WTC11 (cell line): ENCODE measurements at places on chromosomes 2 and 18.
A peak's percentile ranks its signal among the peaks of the same experiment; 100 is the strongest.

- no peak overlapping the region for H3K4me3 ChIP-seq
- H3K27ac ChIP-seq: no peak overlapping the region
- H3K4me1 ChIP-seq: peaks cover 5% of the 10 kb centered on the region; the same call in 1 of the 2 replicates
- no peaks in the 10 kb centered on the region for H3K36me3 ChIP-seq
- no peaks in the 10 kb centered on the region for H3K27me3 ChIP-seq
Observed at GRCh38 chr18:22868831-22869230, 64.3 kb upstream of the RBBP8 start.

DNA sequence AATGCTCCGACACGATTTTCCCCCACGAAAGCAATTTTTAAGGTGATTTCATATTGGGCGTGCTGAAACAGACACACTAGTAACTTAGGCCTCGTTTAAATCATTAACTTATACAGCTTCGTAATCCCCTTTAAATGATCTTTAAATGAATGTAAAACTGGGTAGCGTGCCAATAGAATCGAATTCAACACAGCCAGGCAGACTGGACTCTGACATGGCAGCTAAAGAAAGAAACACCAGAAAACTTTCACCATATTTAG is 2.4 kb upstream of the ID2 start:
- H3K27me3 ChIP-seq: peaks cover 64% of the 10 kb centered on the region
- H3K27ac ChIP-seq: peak overlapping the region; percentile 99
- H3K4me1 ChIP-seq: peaks cover 49% of the 10 kb centered on the region
- H3K36me3 ChIP-seq: peaks cover 21% of the 10 kb centered on the region
- DNase-seq: no peak

DNA sequence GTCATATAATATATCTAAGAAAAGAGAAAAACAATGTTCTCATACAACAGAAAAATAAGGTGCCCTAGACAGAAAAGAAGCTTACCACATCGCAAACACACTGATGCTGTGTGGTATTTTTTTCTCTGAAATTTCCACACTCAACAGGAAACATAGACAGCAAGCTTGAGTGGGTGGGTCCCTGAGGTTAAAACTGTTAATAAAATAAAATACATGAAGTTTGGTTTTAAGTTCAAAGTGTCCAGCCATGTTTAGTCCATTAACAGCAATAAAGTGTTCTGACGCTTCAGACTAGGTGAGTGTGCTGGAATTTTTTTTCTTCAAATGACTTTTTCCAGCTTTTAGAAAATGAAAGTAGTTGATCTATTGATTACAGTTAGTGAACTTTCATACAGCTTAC is 83.3 kb upstream of the EPB41L5 start:
- H3K27ac ChIP-seq: no peak overlapping the region
- no peaks in the 10 kb centered on the region for H3K27me3 ChIP-seq
- H3K4me1 ChIP-seq: no peaks in the 10 kb centered on the region
- H3K36me3 ChIP-seq: peaks cover 7% of the 10 kb centered on the region

DNA sequence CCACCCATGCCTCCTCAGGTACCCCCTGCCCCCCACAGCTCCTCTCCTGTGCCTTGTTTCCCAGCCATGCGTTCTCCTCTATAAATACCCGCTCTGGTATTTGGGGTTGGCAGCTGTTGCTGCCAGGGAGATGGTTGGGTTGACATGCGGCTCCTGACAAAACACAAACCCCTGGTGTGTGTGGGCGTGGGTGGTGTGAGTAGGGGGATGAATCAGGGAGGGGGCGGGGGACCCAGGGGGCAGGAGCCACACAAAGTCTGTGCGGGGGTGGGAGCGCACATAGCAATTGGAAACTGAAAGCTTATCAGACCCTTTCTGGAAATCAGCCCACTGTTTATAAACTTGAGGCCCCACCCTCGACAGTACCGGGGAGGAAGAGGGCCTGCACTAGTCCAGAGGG is 803 bp upstream of the DES start:
- peaks cover 28% of the 10 kb centered on the region for H3K4me1 ChIP-seq
- H3K4me3 ChIP-seq: no peak overlapping the region
- peaks cover 39% of the 10 kb centered on the region for H3K27me3 ChIP-seq
- H3K36me3 ChIP-seq: 0 out of 2 replicates have a peak, but pooled peaks cover 2% of the 10 kb centered on the region
- no peak overlapping the region for H3K27ac ChIP-seq

DNA sequence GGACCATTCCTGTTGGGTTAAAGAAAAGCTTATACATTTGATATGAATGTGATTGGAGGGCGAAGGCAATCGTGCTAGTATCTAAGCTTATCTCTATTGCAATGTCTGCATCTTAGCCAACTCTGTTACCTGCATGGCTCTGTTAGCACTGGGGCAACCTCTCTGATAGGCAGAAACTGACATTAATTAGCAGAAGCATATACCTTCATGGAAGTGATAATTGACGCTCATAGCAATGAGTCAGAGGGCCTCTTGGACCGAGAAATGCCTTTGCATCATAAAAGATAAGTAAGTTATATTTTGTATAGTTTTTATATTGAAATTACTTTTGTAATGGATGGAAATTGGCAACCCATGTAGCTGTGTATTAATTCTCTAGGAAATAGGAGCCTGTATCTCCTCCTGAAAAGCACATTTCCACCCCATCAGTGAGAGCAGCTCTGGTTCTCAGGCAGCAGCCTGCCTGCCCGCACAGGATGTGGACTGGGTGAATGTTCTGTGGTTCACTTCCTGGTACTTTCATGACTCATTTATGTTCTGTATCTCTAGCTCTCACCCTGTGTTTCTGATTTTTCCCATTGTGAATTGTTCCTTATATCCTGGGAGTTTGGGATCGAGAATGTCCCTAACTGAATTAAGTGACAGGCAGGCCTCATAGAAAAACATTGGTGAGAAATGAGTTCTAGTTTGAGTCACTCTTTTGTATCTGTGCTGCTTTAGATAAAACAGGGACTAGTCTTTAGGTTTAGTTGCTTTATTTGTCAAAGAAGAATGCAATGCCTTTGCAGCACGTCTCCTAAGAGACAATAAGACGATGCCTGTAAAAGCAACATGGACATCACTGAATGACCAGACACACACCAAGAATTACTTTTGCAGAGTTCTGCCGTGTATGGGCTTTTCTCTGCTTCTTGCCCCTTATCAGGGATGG is 344.9 kb downstream of the DCDC2C start:
- peaks cover 86% of the 10 kb centered on the region for H3K36me3 ChIP-seq
- H3K4me1 ChIP-seq: no peaks in the 10 kb centered on the region
- H3K4me3 ChIP-seq: no peak overlapping the region
- DNase-seq: no peak
- H3K27me3 ChIP-seq: peaks cover 9% of the 10 kb centered on the region

- peaks cover 8% of the 10 kb centered on the region; the same call in 1 of the 2 replicates for H3K27me3 ChIP-seq
- no peak overlapping the region for H3K4me3 ChIP-seq
- peaks cover 30% of the 10 kb centered on the region for H3K4me1 ChIP-seq
- no peak for DNase-seq
- peaks cover 20% of the 10 kb centered on the region for H3K36me3 ChIP-seq
Observed at GRCh38 chr18:9869715-9870430, 15.9 kb upstream of the TXNDC2 start.

DNA sequence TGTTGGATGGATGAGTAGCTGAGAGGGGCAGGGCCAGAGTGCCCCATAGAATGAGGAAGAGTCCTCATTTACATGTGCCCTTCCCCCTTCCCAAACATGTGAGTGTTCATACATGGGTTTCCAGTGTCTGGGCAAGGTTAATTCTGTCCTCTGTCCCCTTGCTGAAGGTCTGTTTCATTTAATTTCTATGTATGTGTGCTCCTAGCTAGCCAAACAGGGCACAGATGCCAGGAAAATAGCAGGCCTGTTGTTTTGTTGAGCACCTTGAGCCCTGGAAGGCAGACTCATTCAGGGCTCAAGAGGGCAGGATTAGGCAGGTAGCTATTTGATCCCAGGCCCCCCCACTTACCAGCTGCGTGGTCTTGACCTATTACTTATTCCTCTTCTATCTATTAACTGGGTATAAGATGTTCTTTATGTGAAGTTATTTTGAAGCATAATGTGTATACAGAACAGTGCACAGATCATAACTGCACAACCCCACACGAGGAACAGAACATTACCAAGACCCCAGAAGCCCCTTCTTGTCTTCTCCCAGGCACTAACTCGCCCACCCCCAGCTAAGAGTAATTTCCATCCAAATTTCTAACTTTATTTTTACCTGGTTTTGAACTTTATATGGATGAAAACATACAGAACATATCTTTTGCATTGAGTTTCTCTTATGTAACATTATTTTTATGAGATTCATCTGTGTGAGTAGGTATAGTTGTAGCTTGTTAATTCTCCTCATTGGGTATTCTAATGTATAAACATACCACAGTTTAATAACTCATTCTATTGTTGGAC is 164.3 kb downstream of the RPIA start:
- H3K4me1 ChIP-seq: peaks cover 35% of the 10 kb centered on the region
- H3K36me3 ChIP-seq: no peaks in the 10 kb centered on the region
- no peak overlapping the region for H3K27ac ChIP-seq
- no peaks in the 10 kb centered on the region; the same call in 1 of the 2 replicates for H3K27me3 ChIP-seq
- DNase-seq: no peak

DNA sequence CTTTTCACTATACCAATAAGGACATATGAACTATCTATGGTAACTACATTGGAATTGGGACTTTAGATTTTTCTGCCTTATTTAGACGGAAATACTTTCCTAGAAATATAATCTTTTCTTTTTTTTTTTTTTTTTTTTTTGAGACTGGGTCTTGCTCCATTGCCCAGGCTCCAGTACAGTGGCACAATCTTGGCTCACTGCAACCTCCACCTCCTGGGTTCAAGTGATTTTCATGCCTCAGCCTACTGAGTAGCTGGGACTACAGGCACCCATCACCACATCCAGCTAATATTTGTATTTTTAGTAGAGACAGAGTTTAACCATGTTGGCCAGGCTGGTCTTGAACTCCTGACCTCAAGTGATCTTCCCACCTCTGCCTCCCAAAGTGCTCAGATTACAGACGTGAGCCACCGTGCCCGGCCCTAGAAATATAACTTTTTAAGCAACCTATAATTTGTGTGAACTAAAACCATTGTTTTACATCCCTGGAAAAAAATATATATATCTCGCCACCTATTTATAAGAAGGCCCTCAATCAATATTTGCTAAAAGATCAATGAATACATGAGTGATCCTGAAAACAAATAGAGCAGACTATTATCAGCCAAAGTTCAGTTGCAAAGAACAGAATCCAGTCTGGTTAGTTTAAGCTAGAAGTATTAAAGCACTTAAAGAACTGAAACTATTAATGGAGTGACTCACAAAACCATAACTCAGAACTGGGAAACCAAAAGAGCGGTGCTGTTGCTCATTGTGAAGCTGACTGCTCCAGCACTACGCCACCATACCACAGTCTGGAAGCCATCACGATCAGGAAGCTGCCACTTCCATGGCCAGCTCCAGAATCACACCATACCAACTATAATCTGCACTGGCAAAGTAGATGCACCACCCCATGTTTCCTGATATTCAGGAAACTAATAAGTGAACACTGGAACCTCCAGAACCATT is 8.4 kb upstream of the HNRNPLL start:
- no peaks in the 10 kb centered on the region for H3K36me3 ChIP-seq
- H3K4me1 ChIP-seq: peaks cover 18% of the 10 kb centered on the region
- no peak overlapping the region for H3K4me3 ChIP-seq
- no peaks in the 10 kb centered on the region for H3K27me3 ChIP-seq
- DNase-seq: no peak

DNA sequence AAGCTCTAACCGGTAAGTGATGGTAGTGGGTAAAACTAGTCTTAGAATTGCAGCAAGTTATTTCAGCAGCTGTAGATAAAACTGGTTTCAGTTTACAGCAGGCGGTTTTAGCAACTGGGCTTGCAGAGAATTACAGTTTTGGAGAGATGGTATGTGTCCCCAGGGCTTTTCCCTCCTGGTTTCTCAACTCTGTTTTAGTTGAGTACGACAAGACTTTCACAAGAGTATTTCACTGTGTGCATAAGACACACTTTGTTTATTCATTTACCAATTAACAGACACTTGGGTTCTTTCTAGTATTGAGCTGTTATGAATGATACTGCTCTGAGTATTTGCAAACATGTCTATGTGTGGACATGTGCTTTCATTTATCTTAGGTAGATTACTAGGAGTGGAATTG is 65.6 kb upstream of the RFX8 start:
- no peaks in the 10 kb centered on the region for H3K27me3 ChIP-seq
- H3K4me1 ChIP-seq: peaks cover 4% of the 10 kb centered on the region; the same call in 1 of the 2 replicates
- no peaks in the 10 kb centered on the region for H3K36me3 ChIP-seq
- DNase-seq: no peak
- H3K4me3 ChIP-seq: no peak overlapping the region

DNA sequence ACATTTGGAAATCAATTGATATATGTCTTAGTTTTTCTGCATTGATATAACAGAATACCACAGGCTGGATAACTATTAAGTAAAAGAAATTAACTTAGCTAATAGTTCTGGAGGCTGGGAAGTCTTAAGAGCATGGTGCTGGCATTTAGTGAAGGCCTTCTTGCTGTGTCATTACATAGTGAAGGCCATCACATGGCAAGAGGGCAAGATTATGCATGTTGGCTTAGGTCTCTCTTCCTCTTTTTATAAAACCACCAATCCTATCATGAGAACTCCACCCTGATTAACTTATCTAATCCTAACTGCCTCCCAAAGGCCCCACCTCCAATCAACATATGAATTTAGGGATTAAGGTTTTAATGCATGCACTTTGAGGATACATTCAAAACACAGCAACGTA is 225.5 kb upstream of the VRK2 start:
- H3K4me3 ChIP-seq: no peak overlapping the region
- no peaks in the 10 kb centered on the region for H3K36me3 ChIP-seq
- H3K27me3 ChIP-seq: no peaks in the 10 kb centered on the region
- no peak for DNase-seq
- 0 out of 2 replicates have a peak, but pooled peaks cover 6% of the 10 kb centered on the region for H3K4me1 ChIP-seq

- H3K36me3 ChIP-seq: peaks cover 3% of the 10 kb centered on the region; the same call in 1 of the 2 replicates
- H3K27me3 ChIP-seq: no peaks in the 10 kb centered on the region
- DNase-seq: no peak
- no peak overlapping the region for H3K4me3 ChIP-seq
- no peaks in the 10 kb centered on the region for H3K4me1 ChIP-seq
- no peak overlapping the region for H3K27ac ChIP-seq
Observed at GRCh38 chr18:22503803-22504202, 86.1 kb upstream of the CTAGE1 start.

DNA sequence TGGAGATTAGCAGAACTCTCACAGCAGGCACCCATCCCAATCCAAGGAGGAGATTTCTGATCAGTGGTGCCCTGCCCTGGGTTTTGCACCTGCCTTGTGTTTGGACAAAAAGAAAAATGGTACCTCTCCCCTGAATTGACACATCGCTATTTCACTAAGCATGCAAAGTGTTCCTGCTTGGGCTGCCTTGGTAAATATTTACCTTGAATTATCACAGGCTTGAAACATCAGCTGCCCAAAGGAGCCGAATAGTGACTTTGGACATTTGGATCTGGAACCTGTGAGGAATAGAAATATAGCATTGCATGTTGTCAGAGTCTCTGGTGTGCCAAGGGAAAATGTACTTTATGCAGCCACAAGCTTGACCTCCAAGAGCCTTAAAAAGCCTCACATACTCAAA is 926.4 kb upstream of the FANCL start:
- no peak for DNase-seq
- no peak overlapping the region for H3K27ac ChIP-seq
- no peak overlapping the region for H3K4me3 ChIP-seq
- no peaks in the 10 kb centered on the region; the same call in 1 of the 2 replicates for H3K27me3 ChIP-seq
